ENCODE measurements at places on chromosomes 3 and 15.

GRCh38 chr3:59919586-59919985 is 869.8 kb upstream of the CFAP20DC start:
- DNase-seq: no peak

DNA sequence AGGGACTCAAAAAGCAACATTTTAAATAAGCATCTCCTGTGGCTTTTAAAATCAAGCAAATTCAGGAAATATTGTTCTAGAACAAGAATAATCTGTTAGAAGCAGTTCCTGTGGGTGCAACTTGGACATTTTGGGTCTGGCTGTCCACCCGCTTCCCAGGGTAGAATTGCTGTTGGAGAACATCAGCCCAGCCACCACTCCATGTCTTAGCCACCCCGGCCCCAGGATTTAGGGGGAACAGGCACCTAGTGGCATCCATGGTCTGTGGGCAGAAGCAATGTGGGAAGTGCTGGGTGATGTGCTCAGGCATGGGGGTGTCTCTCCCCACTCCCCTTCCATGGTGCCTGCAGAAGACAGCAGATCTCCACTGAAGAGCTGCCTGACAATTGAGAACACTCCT is 162.6 kb downstream of the KLF13 start:
- DNase-seq: no peak

DNA sequence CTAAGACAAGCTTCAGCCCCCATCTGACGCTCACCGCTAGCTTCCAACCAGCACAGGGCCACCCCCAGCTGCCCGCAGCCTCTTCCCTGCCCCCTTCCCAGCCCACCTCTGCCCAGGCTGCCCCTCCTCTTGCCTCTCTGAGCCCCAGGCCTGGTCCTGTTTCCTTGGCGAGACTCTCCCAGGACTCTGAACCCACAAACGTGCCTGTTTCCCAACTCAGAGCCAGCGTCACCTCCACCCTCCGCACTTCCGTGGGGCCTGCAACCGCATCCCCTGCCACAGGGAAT is 35.0 kb downstream of the ZXDC start:
- no peak for DNase-seq

- no peak for DNase-seq
Observed at GRCh38 chr3:8648909-8649741, 4.5 kb upstream of the SSUH2 start.

DNA sequence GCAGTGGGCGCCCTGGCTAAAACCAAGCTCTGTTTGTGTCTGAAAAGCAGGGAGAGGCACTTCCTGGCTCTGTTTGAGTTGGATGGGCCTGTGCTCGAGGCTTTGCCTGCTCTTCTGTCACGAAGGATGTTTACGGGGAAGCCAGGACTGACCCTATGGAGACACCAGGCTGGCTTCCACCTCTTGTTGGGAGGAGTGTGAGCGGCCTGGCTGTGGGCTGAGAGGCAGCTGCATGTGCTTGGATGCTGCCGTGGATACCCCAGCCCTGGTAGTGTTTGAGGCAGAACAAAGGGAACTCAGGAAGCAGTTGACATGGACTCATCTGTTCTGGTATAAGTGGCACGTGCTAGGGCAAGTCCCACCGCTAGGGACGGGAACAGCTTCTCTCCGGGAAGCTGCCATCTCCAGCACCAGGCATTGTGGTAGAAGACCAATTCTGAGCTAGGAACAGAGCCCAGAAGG is 17.6 kb upstream of the SLC41A3 start:
- no peak for DNase-seq

- DNase-seq: no peak
Observed at GRCh38 chr15:69288531-69289341, 10.0 kb upstream of the PAQR5 start.

- DNase-seq: no peak
Observed at GRCh38 chr3:46481636-46482035, 16.1 kb upstream of the RTP3 start.

DNA sequence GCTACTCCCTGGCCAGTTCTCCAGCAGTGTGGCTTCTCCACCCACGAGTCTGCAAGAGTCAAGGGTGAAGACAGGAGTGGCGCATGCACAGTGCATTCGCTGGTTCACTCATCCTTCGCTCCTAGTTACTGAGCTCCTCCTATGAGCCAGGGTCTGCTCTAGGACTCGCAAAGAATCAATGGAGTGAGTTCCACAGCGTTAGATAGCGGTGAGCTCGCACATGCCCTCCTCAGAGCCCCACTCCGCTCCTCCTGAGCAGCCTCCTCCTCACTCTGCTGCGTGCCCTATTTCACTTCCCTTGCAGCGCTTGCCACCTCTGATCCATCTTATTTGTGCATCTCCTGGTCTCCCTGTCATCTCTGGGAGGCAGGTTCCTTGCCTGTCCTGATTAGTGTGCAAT is 63.0 kb downstream of the NUP210 start:
- DNase-seq: no peak

GRCh38 chr3:25153561-25153960 is 274.5 kb upstream of the RARB start:
- no peak for DNase-seq

DNA sequence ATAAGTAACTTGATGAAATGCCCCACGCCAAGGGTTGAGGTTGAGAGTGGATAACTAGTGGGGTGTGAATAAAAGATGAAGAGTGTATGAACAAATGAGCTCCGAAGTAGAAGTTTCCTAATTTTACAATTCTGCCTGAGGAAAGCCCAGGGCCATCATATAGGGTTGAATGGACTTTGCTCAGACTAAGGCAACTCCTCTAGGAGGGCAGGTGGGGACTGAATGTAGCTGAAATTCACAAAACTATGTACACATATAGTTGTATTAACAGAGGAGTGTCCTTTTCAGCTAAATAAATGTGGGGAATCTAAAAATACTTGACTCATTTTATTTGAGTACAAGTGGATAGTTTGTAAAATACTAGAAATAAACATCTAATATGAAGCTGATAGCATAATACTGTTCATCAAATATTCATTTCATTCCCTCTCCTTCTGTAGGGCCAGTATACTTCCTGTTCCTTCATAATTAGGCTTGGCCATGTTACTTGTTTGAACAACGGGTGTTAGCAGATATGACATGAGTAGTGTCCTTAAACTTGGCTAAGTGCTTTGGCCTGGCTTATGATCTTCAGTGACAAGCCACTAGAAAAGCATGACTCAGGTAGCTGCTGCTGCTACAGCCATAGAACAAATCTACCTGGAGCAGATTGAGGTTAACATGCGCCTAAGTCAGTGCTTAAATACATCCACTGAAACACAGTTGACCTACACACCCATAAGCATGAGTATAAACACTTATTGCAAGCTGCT is 26.5 kb downstream of the PLSCR1 start:
- DNase-seq: no peak

DNA sequence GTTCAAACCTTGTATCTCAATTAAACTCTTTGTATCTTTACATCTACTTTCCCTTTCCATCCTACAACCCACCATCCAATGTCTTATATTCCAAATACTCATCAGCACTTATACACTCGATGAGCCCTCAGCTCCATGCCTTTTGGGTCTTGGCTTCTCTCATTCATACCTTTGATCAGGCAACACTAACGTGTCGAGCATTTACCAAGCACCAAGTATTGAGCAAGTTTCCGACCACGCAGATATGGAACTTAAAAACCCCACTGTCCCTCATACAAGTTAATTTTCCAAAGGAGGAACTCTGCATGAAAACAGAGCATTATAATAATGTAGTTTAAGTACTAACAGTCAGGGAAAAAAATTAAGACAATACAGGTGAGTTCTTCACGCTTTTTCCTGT is 102.8 kb downstream of the IL1RAP start:
- no peak for DNase-seq

Data from ureter (tissue), 1 donor.